NCI-H1436 treated with DMSO at 0.1 percent for 48 hours (cell line): ENCODE measurements at places on chromosomes 3 and 15.

- DNase-seq = no peak
Observed at GRCh38 chr3:34942256-34942655, 697.1 kb upstream of the ARPP21 start.

- no peak for DNase-seq
Observed at GRCh38 chr3:28018925-28019718, 222.3 kb upstream of the CMC1 start.

- DNase-seq = no peak
Observed at GRCh38 chr3:23889386-23889785, 27.4 kb downstream of the NKIRAS1 start.

- no peak for DNase-seq
Observed at GRCh38 chr15:85532689-85533088, 152.3 kb downstream of the AKAP13 start.

DNA sequence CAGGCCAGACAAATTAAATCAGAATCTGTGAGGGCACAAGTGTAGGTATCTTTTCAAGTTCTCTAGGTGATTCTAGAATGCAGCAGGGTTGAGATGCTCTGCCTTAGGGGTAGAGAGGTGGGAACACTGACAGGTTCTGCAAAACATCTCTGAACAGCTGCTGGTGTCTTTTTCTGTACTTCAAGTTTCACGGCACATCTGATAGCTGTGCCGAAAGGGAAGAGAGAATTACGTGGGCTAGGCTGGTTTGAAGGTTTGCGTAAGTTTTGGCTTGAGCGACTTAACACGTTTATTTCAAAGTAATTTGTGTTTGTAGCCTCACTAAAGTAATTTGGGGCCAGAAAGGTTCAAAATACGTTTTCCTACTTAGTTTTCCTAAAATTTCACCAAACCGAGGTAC is 22.5 kb downstream of the PXK start:
- DNase-seq = no peak

DNA sequence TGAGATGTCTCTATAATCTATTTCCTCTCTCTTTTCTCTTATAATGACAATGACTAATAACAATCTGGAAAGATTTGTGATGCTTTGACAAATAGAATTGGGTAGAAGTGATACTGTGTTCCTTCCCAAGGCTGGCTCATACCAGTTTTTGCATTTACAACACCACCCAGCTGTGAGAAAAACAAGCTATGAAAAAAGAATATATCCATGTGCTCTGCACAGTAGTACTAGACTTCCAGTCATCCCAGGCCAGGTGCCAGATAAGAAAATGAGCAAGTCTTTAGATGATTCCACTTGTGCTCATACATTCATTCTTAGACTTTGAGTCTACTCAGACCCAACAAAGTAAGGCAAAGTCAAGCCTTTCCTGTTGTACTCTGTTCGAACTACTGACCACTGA is 350.2 kb upstream of the POU1F1 start:
- DNase-seq = no peak

GRCh38 chr3:73657186-73657585 is 32.4 kb upstream of the PDZRN3 start:
- no peak for DNase-seq

- DNase-seq = no peak
Observed at GRCh38 chr3:113649174-113649845, 47.1 kb downstream of the USF3 start.

GRCh38 chr3:56957522-56957921 is 102.9 kb upstream of the SPATA12 start:
- DNase-seq = no peak

DNA sequence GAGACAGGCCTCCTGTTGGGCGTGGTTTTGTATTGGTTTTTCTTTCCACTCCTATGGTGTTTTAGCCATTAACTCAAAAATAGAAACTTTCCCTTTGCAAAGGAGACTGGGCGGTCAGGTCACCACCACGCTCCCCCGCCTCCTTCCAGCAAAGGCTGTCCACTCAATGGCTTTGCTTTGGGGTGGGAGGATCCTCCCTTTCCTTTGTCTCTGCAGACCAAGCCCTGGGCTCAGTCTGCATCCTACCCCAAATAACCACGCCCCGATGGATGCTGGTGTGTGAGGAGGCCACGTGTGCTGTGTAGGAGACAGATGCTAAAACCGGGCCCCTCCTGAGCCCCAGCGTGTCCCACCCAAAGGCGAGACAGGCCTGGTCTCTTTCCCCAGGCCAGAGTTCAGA is 68.5 kb downstream of the GRIP2 start:
- no peak for DNase-seq

- no peak for DNase-seq
Observed at GRCh38 chr3:145902166-145902565, 258.8 kb downstream of the PLOD2 start.
